Hair follicle dermal papilla cell (primary cell): ENCODE measurements at places on chromosomes 2 and 18. TPM values are rescaled to one million over a fixed set of nuclear protein-coding genes. Genes with fewer than 3 reads are reported as not detected.

Gene ANKRD30BL
- total RNA-seq: not detected in 2 replicates

Gene CXCR4
- total RNA-seq: not detected in 2 replicates

Gene CAPN10
- 15.9 and 23.5 TPM in 2 replicates for total RNA-seq

Gene CNTNAP5
- 0.12 and 0.16 TPM in 2 replicates for total RNA-seq

Gene MOGAT1
- not detected in 2 replicates for total RNA-seq

Gene CD8A
- not detected in 2 replicates for total RNA-seq

Gene CLEC4F
- not detected in 2 replicates for total RNA-seq

Gene C2orf80
- not detected in 2 replicates for total RNA-seq

Gene DQX1
- 0.16 TPM in 1 of 2 replicates, not detected in the other for total RNA-seq

Gene SLC11A1
- under 0.01 and 0.16 TPM in 2 replicates for total RNA-seq

Gene CD8B2
- not detected in 2 replicates for total RNA-seq

Gene ASB18
- not detected in 2 replicates for total RNA-seq

Gene ST8SIA3
- total RNA-seq: not detected in 2 replicates

Gene GPAT2
- total RNA-seq: 4.1 and 10.2 TPM in 2 replicates

Gene GBX2
- total RNA-seq: not detected in 2 replicates
